ENCODE measurements at places on chromosomes 12 and 14.

DNA sequence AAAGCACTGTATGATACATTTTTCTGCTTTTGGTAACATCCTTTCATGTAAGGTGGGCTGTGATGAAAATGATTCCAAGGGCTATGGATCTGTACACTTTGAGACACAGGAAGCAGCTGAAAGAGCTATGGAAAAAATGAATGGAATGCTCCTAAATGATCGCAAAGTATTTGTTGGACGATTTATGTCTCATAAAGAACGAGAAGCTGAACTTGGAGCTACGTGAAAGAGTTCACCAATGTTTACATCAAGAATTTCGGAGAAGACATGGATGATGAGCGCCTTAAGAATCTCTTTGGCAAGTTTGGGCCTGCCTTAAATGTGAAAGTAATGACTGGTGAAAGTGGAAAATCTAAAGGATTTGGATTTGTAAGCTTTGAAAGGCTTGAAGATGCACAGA is 22.1 kb upstream of the SRGAP1 start:
- DNase-seq: no peak

GRCh38 chr12:88574278-88574677 is 6.0 kb downstream of the KITLG start:
- no peak for DNase-seq

DNA sequence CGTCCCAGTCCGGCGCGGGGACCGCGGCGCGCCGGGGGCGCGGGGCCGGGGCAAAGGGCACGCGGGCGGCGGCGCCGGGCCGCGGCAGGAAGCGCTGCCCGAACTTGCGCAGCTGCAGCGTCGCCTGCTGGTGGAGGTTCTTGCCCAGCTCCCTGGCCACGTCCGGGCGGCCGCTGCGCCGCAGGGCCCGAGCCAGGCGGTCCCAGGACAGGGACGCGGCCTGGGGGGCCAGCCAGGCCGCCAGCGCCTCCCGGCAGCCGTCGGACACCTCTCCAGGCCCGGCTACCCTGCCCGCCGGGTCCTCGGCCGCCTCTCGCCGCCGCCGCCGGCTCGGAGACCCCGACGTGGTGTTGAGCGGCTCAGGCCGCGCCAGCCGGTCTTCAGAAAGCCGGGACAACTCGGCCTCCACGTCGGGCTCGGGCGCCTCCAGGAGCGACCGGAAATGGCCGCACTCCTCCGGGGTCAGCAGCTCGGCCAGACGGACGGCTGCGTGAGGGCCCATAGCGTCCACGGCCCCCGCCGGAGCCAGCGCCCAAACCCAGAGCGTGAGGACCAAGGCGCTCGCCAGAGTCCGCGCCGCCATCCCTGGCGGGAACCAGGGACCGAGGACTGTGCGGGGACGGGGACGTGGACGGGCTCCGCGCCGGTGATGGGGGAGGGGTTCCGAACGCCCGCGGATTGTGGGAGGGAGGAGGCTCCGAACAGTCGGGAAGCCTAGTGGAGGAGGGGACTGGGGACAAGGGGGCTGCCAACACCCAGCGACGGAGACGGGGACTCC is 34.0 kb downstream of the FIGNL2 start:
- peak; percentile 82 for DNase-seq

DNA sequence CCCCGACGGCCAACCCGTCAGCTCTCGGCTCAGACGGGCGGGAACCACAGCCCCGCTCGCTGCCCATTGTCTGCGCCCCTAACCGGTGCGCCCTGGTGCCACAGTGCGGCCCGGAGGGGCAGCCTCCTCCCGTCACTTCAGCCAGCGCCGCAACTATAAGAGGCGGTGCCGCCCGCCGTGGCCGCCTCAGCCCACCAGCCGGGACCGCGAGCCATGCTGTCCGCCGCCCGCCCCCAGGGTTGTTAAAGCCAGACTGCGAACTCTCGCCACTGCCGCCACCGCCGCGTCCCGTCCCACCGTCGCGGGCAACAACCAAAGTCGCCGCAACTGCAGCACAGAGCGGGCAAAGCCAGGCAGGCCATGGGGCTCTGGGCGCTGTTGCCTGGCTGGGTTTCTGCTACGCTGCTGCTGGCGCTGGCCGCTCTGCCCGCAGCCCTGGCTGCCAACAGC is at the start of gene WNT1:
Gene WNT1, plus strand, starts transcription at position 32 of the 450 bp plus-strand sequence. Its CDS starts 329 bp downstream, at position 361.
- DNase-seq: no peak

GRCh38 chr14:77290705-77291104 is 19.7 kb upstream of the NGB start:
- no peak for DNase-seq

GRCh38 chr14:83170165-83170564 is 1636.5 kb upstream of the SEL1L start:
- DNase-seq: no peak

DNA sequence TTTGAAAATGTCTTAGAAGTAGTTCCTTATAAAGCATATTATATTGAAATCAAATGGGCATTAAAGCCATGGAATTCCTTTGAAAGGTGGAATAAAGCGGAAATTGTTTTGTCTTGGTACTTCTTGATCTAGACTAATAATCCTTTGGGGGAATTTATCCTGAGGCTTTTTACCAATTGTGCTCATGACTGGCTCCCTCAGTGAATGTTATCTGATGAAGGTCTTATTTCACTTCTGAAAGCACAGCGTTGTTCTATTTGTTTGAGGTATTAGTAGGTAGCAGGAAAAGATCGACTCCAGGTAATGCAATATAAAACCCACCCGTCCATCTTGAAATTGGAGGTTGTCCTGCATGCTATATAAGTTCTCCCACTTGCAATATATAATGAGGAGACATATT is 64.8 kb downstream of the PPFIBP1 start:
- DNase-seq: no peak

GRCh38 chr14:89773644-89774316 is 180.8 kb downstream of the EFCAB11 start:
- peak; percentile 67 for DNase-seq

DNA sequence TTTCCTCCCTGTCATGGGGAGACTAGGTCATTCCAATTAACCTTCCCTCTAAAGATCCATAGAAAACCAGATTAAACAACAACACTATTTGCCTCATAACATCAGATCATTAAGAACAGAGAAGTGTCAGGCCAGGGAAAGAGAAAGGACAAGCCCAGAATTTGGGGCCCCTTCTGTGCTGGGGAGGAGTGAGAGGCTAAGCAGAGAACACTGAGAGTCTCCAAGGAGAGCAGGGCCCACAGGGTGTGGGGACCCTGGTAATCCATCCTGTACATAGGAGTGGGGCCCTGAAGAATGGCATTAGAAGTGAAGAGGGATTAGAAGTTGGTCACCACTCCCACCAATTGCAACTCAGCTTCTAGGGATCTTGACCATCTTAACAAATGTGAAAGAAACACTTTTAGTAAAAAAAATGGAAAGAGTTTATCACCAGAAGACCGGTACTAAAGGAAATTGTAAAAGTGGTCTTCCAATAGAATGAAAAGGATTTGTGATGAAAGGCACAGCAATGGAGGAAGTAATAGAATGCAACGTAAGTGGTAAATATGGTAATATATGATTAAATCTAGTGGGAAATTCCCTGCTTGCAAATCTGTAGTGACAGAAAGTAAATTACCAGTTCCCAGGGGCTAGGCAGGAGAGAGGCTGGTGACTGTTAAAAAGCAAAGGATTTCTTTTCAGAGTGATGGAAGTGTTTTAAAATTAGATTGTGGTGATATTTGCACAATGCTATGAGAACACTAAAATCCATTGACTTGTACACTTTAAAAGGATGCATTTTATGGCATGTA is 14.0 kb upstream of the TMTC1 start:
- no peak for DNase-seq

DNA sequence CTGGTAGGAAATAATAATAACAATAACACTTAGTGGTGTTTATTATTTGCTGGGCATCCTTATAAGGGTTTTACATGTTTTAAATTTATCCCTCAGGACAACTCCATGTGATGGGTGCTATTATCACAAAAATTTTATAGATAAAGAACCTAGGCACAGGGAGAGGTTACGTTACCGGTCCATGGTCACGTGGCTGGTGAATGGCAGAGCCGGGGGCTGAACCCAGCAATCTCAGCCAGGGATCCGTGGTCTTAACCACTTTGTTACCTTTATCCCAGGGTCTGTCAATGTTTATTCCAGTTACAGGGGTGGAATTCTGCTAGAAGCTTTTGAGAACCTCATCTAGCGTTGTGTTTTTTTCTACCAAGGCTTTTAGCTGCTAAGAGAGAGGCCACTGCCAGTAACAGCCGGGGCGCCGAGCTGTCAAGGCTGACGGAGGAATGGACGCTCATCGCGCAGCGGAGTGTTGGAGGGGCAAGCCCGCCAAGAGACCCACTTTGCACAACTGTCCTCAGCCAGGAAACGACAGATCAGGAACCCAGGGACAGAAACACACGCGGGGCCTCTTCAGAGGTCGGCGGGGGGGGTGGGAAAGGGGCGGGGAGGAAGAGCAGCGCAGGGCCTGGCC is 418 bp downstream of the AMN1 start:
- DNase-seq: no peak

DNA sequence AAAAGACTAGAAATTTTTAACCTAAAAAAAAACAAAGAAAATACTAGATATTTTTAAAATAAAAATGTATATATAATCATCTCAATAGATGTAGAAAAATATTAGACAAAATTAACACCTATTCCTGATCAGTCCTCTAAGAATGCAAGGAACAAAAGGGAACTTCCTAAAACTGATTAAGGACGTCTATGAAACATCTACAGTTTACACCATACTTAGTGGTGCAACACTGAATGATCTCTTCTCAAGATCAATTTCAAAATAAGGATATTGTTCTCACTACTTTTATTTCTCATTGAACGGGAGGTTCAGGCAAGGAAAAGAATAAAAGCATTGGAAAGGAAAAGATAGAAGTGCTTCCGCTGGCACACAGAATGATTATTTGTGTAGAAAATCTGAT is 16.0 kb downstream of the OLR1 start:
- DNase-seq: no peak

DNA sequence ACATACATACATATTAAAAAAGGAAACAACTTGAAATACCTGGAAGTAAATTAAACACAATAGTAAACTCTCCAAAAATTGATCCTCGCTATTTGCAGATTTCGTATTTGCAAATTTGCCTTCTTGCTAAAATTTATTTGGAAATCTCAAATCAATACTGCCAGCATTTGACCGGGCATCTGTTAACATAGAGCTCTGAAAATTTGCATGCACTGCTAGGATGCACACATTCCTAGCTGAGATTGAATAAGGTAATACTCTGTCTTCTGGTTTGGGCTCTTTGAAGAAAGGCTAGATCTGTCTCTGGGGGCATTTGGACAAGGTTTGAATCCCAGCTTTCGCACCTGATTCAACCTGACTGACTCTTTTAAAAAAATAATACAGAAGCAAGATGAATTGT is 729.1 kb upstream of the MGAT4C start:
- DNase-seq: no peak

GRCh38 chr14:73977896-73978295 is 27.8 kb downstream of the COQ6 start:
- DNase-seq: no peak

DNA sequence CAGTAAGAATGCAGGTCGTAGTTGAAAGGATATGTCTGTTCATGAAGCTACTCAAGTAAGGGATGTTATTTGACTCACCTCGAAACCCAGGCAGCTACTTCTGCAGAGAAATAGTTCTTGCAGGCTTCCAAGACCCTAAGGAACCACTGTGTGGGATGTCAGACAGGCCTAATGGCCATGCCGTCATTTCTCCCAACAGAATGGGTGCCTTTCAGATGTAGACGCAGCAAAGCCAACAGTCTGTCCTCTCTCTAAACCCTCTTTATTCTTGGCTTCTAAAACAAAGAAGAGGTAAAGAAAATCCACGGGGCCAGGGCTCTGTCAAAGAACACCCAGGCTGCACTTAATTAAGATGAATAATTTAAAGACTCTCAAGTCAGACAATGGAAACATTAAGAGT is 19.0 kb upstream of the ACTN1 start:
- no peak for DNase-seq

- DNase-seq: no peak
Observed at GRCh38 chr14:99758872-99759545, 34.2 kb upstream of the EML1 start.

DNA sequence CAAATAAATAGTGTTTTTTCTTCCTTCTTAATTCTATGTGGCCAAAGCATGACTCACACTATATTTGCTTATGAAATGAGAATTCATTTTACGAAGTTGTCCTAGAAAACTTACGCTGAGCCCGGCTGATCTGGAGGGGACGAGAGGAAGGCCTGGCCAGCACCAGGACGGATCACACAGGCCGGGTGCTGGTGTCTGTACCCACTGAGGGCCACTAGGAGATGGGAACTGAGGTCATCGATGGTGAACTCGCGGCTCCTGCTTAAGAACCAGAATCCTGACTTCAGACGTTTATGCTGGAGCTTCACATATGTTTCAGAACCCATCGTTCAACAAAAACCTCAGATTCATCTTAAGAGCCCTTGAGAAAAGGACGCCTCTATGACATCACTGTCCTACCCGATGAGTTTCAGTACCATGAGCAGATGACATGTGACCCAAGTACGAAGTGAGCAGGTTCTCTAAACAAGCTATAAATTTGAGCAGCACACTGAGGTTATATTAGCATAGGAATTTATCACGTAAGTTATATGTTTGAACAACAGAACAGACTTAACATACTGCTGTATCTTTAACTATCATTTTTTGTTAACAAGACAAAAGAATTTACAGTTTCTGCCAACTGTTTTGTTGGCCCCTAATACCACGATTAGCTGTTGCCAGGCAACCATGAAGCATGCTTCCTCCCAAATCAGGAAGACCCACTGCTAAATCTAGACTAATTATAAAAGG is 111.9 kb downstream of the FOXN3 start:
- DNase-seq: no peak
